Upper lobe of left lung (tissue), 6 donors: ENCODE measurements at places on chromosomes 4 and X.

- no peak for DNase-seq
Observed at GRCh38 chr4:159910721-159911120, 807.8 kb downstream of the RAPGEF2 start.

- no peak for DNase-seq
Observed at GRCh38 chr4:153432965-153433753, 33.0 kb upstream of the TMEM131L start.

GRCh38 chr4:73822812-73823504 is 13.5 kb upstream of the CXCL6 start:
- peak; percentile 32 for DNase-seq

- no peak for DNase-seq
Observed at GRCh38 chr4:87089368-87089767, 131.1 kb downstream of the KLHL8 start.

DNA sequence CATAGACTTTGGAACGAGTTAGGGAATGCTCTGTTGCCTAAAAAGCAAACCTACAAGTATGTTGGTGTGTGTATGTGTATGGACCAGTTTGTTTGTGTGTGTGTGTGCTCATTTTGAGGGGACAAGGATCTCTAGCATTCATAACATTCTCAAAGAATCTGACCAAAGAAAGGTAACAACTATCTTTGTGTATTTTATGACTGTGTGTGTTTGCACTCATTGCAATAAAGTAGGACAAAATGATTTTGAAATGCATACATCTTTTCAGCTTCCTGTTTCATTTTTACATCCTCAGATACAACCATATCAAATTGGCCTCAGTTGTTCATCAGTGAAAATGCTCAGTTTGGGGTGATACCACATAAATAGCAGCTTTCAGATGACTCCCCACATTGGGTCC is 8.3 kb upstream of the XK start:
- DNase-seq, result no peak

- DNase-seq, result no peak
Observed at GRCh38 chrX:106023947-106024346, 14.6 kb downstream of the SERPINA7 start.

GRCh38 chr4:138158746-138159297 is 83.3 kb downstream of the SLC7A11 start:
- DNase-seq, result no peak

DNA sequence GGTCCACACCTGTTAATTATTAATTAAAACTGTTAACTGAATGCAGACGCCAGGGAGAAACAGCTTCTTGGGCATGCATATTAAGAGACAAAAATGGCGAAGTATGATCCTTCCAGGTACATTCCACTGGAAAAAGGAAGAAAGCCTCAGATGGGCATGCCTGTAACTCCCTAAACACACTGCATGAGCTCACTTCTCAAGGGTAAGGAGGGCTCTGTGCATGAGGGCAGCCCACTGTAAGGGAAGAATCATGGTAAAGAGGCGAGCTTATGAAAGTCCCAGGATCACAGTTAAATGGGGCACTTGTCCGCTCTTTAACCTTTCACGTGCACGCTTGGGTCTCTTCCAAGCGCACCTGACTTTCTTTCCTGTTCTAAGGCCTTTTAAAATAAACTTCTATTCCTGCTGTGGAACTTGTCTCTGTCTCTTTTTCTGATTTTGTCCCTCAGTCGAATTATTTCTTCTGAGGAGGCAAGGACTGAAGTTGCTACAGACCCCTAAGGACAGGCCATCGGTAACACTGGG is 321.7 kb downstream of the PPP1R2C start:
- peak; percentile 26 for DNase-seq

GRCh38 chr4:94307231-94307871 is 35.3 kb downstream of the HPGDS start:
- no peak for DNase-seq

DNA sequence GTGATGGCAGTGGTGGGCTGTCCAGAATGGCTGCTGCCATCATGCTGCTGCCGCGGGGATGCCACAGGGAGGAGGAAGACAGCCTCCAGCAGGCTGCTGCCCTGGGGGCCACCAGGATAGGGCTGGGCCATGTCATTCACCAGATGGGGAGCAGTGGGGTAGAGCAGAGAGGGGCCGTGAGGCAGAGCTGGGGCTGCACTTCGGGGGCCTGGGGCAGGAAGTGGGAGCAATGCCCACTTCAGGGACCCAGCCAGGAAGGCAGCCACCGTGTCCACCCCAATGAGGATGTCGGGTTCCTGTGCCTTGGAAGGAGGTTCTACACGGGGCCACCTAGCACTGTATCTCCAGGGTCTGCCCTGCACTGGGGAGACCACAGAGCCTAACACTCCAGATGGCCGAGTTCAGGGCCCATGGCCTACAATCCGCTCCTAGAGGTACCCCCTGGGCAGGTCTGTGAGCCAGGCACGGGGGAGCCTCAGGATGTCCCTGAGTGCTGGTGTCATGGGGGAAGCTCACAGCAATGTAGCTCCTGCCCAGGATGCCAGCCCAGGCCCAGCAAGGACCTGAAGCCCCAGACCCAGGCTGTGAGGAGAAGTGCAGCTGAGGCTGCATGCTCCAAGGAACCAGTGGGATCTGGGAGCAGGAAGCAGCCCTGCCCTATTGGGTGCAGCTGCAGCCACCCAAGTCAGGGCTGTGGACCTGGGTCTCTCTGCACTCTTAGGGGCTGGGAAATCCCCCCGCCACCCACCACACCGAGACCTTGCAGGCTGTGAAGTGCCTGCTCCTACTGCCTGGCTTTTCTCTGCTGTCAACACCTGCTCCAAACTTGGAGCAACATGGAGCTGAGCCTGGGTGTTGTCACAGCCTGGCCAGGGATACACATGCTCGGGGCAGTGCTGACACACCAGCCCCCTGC is 140.3 kb downstream of the PDHA2 start:
- DNase-seq, result peak; percentile 54

GRCh38 chrX:46461660-46462191 is 83.5 kb downstream of the ZNF674 start:
- no peak for DNase-seq

- DNase-seq, result no peak
Observed at GRCh38 chr4:80422727-80423404, 87.3 kb downstream of the CFAP299 start.

- no peak for DNase-seq
Observed at GRCh38 chr4:107618656-107619055, 101.4 kb downstream of the PAPSS1 start.

DNA sequence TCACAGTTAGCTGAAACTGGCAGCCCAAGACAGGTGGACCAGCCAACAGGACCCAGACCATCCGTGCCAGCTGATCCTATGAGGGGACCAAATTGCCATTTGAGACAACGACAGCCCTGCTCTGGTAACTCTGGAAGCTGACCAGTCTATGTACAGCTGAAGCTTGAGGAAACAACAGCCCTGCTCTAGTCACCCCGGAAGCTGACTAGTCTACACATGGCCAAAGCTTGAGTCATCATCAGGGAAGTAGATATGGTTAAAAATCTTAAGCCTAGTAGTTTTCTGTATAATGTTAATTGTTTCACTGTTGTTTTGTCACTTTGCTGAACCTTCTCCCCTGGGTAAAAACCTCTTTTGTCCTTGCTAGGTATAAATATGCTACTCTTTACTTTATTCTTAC is 905.4 kb upstream of the NDST4 start:
- DNase-seq, result no peak

DNA sequence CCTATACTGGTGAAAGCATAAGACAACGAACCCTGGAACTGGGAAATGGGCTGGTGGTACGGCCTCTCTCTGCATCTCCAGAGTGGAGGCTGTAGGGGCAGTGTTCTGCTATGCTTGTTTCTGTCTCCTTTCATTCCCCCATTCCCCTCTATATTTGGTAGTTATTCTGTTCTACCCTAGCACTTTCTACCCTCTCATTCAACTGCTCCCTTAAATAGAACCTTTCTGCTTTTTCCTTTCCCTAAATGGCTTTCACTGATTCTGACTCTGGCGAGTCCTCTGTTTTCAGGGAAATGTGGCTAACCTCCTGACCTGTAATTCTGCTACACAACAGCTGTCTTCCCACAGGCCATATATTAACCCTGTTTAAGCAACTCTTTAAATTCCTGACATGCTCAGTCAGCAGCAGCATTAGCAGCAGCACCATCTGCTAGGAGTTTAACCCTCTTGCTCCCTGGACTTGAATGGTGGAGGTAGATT is 94.2 kb downstream of the CXCL13 start:
- DNase-seq, result no peak

- DNase-seq, result no peak
Observed at GRCh38 chr4:82587826-82588540, 26.2 kb upstream of the TMEM150C start.

DNA sequence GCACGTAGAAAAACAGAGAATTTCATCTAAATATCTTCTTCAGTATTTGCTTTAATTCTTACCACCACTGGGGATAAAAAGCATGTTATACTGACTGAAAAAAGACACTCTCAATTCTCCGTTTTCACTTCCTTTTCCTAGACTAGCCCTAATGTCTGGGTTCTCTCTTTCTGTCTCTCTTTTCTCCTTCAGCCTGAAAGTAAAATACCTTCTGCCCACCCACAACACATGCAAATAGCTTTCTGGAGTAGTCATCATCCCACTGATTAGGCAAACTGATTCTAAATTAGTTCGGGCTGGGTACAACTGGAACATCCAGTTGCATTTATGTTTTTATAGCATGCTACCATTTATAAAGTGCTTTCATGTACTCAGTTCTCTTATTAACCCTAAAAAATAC is 142.4 kb upstream of the ANKRD50 start:
- DNase-seq, result no peak

GRCh38 chr4:109302361-109303139 is at the start of gene COL25A1:
Gene COL25A1 (minus strand): TSS chr4:109302658.
- DNase-seq, result peak; percentile 69

DNA sequence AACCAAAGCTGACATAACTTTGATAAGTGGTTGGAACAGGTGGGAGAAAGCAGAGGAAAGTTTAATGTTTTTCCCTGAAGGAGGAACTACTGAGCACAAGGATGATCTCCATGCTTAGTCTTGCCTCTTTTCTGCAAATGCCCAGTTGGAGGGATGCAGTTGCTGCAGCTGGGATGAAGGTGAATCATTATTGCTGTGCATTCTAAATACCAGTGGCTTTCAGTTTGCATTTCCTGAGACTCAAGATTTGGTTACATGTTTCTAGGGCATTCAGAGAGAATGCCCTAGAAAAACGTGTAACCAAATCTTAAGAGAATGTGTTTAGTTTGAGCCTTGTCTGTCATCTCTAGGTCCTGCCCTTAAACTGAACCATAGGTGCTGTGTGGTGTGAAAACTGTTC is 42.2 kb downstream of the METTL14 start:
- DNase-seq, result no peak

- DNase-seq, result no peak
Observed at GRCh38 chr4:158536833-158537232, 15.2 kb downstream of the RXFP1 start.

DNA sequence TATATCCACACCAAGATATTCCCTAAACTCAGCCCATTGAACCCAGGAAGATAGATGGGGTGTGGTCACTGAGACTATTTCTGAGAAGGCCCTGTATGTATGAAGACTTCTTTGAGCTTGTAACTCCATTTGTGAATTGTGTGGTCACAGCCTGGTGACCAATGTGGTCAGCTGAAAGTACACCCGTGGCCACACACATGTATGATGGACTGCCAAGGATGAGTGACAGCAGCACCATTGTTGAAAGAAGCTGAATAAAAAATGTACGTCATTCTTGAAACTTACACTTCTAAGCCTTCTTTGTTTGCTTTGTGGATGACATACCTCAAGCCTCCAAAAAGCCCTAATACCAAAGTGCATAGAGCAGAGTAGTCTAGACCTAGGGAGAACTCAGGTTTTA is 581.4 kb downstream of the RAB28 start:
- DNase-seq, result no peak

- no peak for DNase-seq
Observed at GRCh38 chrX:11531226-11531625, 134.5 kb downstream of the ARHGAP6 start.

DNA sequence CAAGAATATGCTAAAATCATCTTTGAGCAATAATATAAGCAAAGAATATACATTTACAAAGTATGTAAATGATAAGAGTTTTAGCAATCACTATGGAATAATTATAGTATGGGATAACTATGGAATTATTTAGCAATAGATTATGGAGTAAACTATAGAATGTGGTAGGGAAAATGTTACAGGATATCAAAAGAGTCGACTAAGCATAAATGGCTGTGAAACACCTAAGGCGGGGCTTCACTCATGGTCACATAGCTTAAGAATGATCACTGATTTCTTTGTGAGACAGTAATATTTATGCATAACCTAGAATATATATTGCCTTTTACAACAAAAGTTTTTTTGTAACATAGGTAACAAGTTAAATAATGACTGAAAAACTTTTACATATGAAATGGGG is 2049.7 kb downstream of the ARAP2 start:
- DNase-seq, result no peak

- DNase-seq, result no peak
Observed at GRCh38 chr4:75658876-75659275, 14.3 kb downstream of the G3BP2 start.

DNA sequence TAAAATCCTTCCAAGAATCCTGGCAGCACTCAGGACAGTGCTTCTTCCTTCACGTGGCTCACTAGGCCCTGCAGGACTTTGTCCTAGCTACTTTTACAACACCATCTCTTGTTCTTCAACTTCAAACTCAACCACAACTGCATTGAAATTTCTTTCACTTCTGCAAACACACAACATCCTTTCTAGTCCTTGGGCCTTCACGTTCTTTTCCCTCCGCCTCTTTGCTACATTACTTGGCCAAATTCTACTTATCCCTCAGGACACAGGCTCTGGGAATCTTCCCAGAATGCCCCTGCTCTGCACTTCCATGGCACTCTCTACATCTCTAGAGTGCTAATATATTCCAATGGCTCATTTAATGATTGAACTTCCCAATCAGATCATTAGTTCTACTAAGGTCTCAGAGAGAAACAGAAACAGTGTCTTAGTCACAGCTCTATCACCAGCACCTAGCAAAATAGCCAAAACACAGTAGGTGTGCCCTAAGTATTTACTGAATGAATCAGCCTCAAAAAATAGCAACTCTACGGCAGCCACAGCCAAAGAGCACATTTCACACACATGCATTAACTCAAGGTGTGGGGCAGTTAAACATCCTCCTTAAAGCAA is 73.3 kb downstream of the MANBA start:
- DNase-seq, result no peak

DNA sequence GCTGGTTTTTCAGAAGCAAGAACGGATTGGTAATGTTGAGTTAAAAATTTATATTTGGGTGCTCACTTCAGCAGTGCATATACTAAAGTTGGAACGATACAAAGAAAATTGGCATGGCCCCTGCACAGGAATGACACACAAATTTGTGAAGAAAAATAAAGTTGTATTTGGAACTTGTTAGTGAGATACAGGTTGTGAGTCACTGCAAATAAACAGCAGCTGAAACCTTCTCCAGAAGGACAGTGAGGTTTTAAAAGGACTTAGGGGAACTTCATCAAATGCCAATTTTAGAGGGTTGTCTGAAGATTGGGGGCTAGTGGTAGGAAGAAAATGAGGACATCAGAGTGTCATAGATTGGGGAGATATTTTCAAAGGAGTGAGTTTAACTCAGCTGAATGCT is 79.7 kb upstream of the ELOVL6 start:
- DNase-seq, result no peak

- no peak for DNase-seq
Observed at GRCh38 chr4:88828842-88829571, 131.4 kb upstream of the NAP1L5 start.

GRCh38 chr4:76061982-76062381 is 12.5 kb upstream of the ART3 start:
- DNase-seq, result no peak

GRCh38 chr4:81377191-81377590 is 94.5 kb downstream of the RASGEF1B start:
- no peak for DNase-seq
